BJ (cell line): ENCODE measurements at places on chromosomes 7 and 10.

DNA sequence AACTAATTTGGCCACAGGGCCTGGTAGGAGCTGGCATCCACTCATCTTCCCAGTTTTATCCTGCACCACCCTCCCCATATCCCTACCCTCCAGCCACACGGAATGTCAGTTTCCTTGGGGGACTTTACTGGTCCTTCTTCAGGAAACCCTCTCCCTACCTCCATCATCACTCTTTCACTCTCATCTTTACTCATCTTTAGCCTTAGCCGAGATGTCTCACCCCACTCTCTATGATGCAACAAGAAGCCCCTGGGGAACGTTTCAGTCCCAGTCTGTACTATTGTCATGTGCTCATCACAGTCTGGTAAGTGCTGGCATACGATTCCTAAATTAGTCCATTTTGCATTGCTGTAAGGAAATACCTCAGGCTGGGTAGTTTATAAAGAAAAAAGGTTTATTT, 34.9 kb upstream of the TMEM248 start:
- DNase-seq: no peak

- DNase-seq: peak; percentile 58
Observed at GRCh38 chr10:126350216-126350992, 37.9 kb downstream of the ADAM12 start.

GRCh38 chr10:117477961-117478670, 64.4 kb upstream of the EMX2 start:
- no peak for DNase-seq

DNA sequence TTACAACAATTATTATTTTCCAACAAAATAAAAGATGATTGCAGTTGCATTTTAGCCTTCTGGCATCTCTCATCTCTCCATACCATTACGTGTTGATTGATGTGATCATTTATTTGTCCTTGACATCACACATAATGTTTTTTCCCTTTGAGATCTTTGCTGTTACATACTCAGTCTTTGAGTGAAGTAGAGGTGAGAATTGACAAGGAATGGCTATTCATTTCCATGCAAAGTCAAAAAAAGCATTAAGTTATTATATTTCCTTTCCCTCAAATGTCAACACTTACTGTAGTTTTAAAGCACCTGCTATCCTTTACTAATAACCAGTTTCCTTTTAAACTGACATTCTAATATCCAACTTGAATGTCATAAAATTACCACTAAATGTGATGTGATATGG, 33.6 kb downstream of the DYNC1I1 start:
- DNase-seq: no peak

- DNase-seq: no peak
Observed at GRCh38 chr7:156473476-156474240, 166.9 kb upstream of the RNF32 start.

DNA sequence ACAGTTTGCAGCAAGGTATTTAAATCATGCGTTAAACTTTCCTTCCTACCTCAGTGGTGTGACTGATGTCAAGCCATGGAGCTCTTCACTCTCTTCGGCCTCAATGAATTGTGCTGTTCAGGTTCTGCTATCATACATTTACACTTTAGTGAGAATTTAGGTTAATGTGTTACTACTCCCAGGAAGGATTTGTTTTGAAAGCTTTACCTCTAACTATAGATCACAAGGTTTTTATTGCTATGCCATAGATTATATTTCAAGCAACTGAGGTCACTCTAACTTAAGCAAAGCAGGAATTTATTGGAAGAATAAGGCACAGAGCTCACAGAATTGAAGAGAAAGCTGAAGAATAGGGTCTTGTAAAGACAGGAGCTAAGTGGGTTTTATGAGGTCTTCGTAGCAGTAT, 11.0 kb upstream of the ADD3 start:
- no peak for DNase-seq

GRCh38 chr10:79947083-79947415, 1.9 kb downstream of the SFTPD start:
- DNase-seq: no peak
